ENCODE measurements at places on chromosomes 3 and 15. TPM values are rescaled to one million over a fixed set of nuclear protein-coding genes. Genes with fewer than 3 reads are reported as not detected.

- no peak for DNase-seq
Observed at GRCh38 chr3:72957297-72957696, 39.3 kb upstream of the PPP4R2 start.

- DNase-seq, result no peak
Observed at GRCh38 chr3:55494976-55495375, 7.9 kb upstream of the WNT5A start.

DNA sequence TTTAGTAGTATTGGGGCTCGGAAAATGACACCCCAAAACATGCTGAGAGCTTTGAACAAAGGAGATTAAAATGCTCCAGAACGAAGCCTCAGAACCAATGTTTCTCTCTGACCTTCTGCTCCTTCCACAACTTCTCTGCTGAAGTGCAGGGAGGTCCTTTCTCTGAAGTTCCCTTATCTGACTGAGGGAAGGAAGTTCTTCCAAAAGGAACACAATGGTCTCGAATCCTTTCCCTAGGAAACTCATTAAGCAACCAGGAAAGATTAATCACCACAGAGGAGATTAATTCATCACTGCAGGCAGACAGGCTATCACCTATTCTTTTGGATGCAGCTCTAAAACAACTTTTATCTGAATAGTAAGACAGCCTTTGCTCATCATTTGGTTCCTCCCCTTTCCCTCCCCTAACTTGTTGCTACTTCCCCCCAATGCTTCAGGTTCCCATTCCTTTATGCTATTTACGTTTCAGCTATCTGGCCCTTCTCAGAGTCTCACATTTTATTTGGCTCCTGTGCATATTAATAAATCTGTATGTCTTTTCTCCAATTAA lies 18.2 kb upstream of the WDR49 start:
- no peak for DNase-seq

DNA sequence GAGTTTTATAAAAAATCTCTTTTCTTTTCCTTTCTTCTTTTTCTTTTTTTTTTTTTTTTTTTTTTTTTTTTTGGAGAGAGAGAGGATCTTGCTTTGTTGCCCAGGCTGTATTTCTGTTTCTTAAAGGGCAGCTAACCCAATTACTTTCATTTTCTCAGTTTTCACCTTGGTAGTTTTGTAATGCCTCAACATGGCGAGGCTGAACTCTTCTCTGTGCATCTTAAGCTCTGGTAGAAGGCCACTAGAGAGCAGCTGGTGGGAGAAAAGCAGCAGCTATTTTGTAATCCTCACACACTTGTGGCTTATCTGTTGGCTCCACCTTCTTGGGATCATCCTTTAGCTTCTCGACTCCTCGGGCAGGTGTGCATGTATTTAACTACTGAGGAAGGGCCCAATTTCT lies 152.2 kb upstream of the MEIS2 start:
- no peak for DNase-seq

DNA sequence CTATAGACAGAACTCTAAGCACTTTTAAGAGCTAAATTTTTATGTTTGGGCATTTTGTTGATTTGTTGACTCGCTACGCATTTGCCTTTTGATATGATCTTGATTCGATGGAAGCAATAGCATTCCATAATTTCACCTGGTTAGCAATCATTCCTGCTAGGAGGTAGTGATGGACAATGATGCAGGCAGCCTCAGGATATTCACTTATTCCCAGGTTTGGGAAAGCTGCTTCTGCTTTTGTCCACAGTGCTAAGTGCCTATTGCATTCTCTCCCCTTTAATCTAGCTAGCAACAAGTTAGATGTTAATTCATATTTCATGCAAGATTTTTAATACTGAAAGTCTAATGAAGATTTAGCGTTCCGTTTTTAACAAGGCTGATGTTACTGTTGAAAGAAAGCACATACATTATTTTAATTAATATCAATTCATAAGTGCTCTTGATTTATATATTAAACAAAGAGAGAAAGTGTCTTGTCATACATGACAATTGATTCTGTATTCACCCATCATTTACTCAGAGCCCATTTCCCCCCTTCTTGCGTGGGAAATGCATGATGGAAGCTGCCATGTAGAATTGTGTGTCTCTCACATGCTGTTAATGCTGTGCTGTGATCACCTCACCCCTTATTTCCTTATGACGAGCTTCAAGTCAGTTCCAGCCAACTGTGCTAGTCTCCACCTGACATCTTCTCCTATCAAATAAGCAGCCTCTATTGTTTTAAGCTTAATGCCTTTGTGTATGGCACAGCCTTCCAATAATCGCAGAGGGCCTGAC lies 53.0 kb upstream of the TMCO5A start:
- DNase-seq, result no peak

The DCLK3 gene
- not detected for total RNA-seq
